Pancreas (tissue), 10 donors: ENCODE measurements at places on chromosomes 5 and 9. TPM values are rescaled to one million over a fixed set of nuclear protein-coding genes. Genes with fewer than 3 reads are reported as not detected.

- no peak for DNase-seq
- no peaks in the 10 kb centered on the region for H3K4me1 ChIP-seq
- no peak overlapping the region for H3K27ac ChIP-seq
- H3K27me3 ChIP-seq = no peaks in the 10 kb centered on the region
- no peaks in the 10 kb centered on the region for H3K36me3 ChIP-seq
These were observed 98.6 kb upstream of the DAP start for GRCh38 chr5:10859393-10860195.

Gene CAMSAP1
- polyA plus RNA-seq = 3.8 TPM

GRCh38 chr5:172455511-172456061, 1.3 kb upstream of the SH3PXD2B start:
- H3K4me3 ChIP-seq = no peak overlapping the region
- no peak overlapping the region for H3K27ac ChIP-seq
- no peaks in the 10 kb centered on the region for H3K4me1 ChIP-seq

GRCh38 chr9:134908524-134909309, 9.0 kb downstream of the FCN1 start:
- H3K27ac ChIP-seq = no peak overlapping the region
- no peaks in the 10 kb centered on the region for H3K36me3 ChIP-seq
- no peaks in the 10 kb centered on the region for H3K4me1 ChIP-seq
- H3K27me3 ChIP-seq = peaks cover 4% of the 10 kb centered on the region
- no peak overlapping the region for H3K4me3 ChIP-seq

GRCh38 chr9:96320749-96321280, 18.8 kb upstream of the HSD17B3 start:
- no peak for DNase-seq
- no peak overlapping the region for H3K4me3 ChIP-seq
- H3K4me1 ChIP-seq = no peaks in the 10 kb centered on the region
- H3K27ac ChIP-seq = no peak overlapping the region

Gene MARVELD2
- 5.6 TPM for polyA plus RNA-seq

DNA sequence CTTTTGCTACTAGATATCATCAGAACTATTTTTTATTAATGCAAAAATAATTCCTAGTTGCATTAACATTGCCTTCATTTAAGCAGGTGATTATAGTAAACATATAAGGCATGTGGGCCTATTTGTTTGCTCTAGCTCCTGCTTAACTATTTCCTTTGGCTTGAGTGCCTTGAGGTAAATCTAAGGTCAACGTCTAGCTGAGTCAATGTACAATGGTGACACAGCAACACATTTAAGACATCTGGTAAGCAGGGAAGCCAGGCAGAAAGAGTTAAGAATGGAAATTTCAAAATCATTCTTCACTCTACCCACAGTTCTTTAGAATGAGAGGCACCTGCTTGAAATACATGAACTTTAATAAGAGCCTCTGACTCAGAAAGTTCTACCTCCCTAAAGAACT, 111.9 kb upstream of the FST start:
- no peaks in the 10 kb centered on the region for H3K27me3 ChIP-seq
- H3K4me1 ChIP-seq = no peaks in the 10 kb centered on the region
- DNase-seq = no peak
- H3K36me3 ChIP-seq = no peaks in the 10 kb centered on the region

Gene GAPVD1
- 6.2 TPM for polyA plus RNA-seq

GRCh38 chr5:994821-995220, 13.8 kb upstream of the NKD2 start:
- H3K4me3 ChIP-seq = no peak overlapping the region
- peak; percentile 6 for DNase-seq
- no peak overlapping the region for H3K27ac ChIP-seq
- no peaks in the 10 kb centered on the region for H3K27me3 ChIP-seq
- H3K36me3 ChIP-seq = no peaks in the 10 kb centered on the region

Gene CCDC180
- polyA plus RNA-seq = 7.2 TPM

Gene CTXN3
- not detected for polyA plus RNA-seq

Gene MLLT3
- 4.0 TPM for polyA plus RNA-seq

Gene PCDHGA3
- polyA plus RNA-seq = 0.52 TPM

GRCh38 chr5:92879806-92880543, 701.0 kb downstream of the NR2F1-AS1 start:
- H3K4me3 ChIP-seq = no peak overlapping the region
- no peaks in the 10 kb centered on the region for H3K36me3 ChIP-seq
- H3K27me3 ChIP-seq = no peaks in the 10 kb centered on the region
- no peaks in the 10 kb centered on the region for H3K4me1 ChIP-seq
- no peak for DNase-seq

DNA sequence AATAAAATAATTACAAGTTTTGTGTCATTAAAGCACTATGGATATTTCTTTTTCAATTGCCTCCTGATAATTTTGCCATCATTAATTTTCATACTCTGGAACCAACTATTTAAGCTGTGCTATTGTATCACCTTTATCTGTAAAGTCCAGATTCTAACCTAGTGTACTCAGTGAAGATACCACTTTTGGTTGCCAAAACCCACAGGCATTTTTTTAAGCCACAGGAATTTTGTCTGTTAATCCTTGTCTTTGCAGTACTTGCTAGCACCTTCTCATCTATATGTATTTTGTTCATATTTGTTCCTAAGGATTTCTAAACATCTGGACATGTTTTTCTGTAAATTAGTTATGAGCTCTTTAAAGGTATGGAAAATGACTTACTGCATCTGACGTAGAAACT, 481.4 kb upstream of the DAB2 start:
- H3K4me1 ChIP-seq = peaks cover 21% of the 10 kb centered on the region
- DNase-seq = no peak
- no peaks in the 10 kb centered on the region for H3K36me3 ChIP-seq
- H3K27me3 ChIP-seq = no peaks in the 10 kb centered on the region

DNA sequence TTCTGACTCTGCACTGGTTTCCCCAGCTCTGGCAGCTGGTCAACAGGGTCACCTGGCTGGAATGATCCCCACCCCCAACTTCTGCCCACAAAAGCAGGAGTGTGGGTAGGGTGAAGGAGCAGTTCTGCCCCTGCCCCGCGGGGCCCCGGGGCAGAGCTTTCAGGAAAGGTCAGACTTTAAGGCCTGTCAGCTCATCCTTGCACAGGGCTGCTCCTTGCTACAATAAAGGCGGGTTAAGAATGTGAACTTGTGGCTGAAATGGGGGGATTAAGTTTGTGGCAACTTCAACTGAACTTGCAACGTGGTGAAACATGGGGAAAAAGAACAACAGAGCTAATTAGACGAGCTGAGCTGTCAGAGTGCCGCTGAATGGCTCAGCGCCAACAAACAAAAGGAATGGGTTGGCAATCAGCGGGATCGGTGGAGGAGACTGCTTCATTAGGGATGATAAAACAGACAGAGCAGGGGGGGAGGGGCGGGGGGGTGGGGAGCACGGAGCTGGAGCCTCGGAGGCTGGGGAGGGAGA, 50.8 kb downstream of the CRB2 start:
- no peaks in the 10 kb centered on the region for H3K36me3 ChIP-seq
- DNase-seq = no peak
- H3K27ac ChIP-seq = no peak overlapping the region
- H3K4me1 ChIP-seq = no peaks in the 10 kb centered on the region

DNA sequence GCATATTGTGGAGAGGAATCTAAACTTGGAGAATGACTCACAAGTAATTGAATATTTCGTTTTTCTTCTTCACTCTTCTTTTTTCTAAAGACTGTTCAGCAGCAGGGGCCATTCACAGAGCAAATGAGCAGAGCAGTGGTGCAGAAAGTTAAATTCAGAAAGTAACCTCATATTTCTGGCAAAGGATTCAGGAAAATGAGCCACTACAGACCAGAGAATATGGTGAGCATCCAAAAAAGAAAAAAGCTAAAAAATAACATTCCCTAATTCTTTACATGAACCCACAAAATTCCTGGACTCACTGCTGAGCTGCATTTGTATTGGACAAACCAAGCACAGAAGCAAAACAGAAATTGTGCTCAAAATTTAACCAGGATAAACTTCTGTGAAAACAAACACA, 1486.8 kb upstream of the C9orf72 start:
- no peak overlapping the region for H3K27ac ChIP-seq
- no peaks in the 10 kb centered on the region for H3K4me1 ChIP-seq
- no peak for DNase-seq
- no peaks in the 10 kb centered on the region for H3K27me3 ChIP-seq
- H3K4me3 ChIP-seq = no peak overlapping the region

- H3K27ac ChIP-seq = no peak overlapping the region
- no peak overlapping the region for H3K4me3 ChIP-seq
- no peaks in the 10 kb centered on the region for H3K36me3 ChIP-seq
- H3K27me3 ChIP-seq = no peaks in the 10 kb centered on the region
These were observed 54.5 kb downstream of the PRR16 start for GRCh38 chr5:120518581-120518980.

Gene NUDT12
- polyA plus RNA-seq = 8.2 TPM

GRCh38 chr5:143445776-143446175, 42.3 kb upstream of the NR3C1 start:
- no peak overlapping the region for H3K27ac ChIP-seq
- H3K4me1 ChIP-seq = no peaks in the 10 kb centered on the region
- no peaks in the 10 kb centered on the region for H3K27me3 ChIP-seq
- H3K4me3 ChIP-seq = no peak overlapping the region
- no peak for DNase-seq
- no peaks in the 10 kb centered on the region for H3K36me3 ChIP-seq
